ENCODE measurements at places on chromosomes 13 and 19.
A peak's percentile ranks its signal among the peaks of the same experiment; 100 is the strongest.

GRCh38 chr13:20126541-20127261 lies 34.2 kb downstream of the GJA3 start:
- no peak for DNase-seq

GRCh38 chr13:48429886-48430285 lies 17.0 kb upstream of the LPAR6 start:
- DNase-seq = no peak

DNA sequence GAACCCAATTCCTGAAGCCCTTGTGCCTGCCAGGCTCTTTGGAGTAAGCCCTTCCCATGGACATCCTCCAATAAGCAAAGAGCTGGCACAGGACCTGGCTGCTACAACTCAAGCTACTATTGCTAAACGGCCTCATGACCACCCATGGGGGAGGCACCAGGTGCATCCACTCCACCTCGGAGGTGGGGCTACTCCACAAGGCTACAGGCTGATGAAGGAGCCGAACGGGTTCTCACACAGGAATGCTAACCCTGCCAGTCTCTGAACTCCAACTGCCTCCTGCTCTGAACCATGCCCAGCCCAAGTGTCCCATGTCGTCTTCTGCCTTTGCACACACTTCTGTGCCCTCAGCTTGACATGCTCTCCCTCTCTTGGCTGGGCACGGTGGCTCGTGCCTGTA lies 10.0 kb downstream of the SYMPK start:
- no peak for DNase-seq

GRCh38 chr19:7637374-7638256 lies 705 bp downstream of the STXBP2 start:
- DNase-seq = no peak

DNA sequence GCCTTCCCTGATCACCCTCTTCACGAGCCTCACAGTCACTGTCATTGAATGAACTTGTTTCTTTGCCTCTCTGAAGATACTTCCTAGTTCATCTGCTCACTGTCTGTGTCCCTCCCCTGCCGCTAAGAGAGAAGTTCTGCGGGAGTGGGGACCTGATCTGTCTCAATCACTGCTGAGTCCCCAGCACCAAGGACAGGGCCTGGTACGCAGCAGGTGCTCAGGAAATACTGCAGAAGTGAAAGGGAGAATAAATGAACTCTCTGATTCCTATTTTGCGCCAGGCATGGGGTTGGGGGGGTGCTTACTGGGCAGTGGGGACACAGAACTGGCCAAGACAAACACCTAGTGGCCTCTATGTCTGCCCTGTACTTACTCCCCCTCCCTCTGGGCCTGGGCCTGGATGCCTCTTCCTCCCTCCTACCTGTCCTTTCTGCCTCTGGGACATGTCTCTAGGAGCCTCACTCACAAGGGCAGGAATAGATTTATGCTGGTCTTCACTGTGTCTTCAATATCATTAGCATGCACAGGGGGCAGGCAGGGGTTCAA lies 17.5 kb downstream of the FCGBP start:
- no peak for DNase-seq

- no peak for DNase-seq
Observed at GRCh38 chr13:99978799-99979452, 2.7 kb upstream of the ZIC2 start.

GRCh38 chr19:4831304-4831978 lies at the start of gene TICAM1:
TICAM1 (minus strand) TSS chr19:4831712; CDS start chr19:4818377, 13,335 bp downstream.
- DNase-seq = peak; percentile 83

GRCh38 chr19:639253-640160 lies at the start of gene FGF22:
FGF22 (plus strand) TSS chr19:639879; CDS start chr19:639926, 47 bp downstream.
- DNase-seq = peak; percentile 96

GRCh38 chr13:40438999-40439797 lies 227.2 kb downstream of the FOXO1 start:
- DNase-seq = no peak

Data from stimulated activated CD4-positive, alpha-beta T cell treated with anti-CD3 and anti-CD28 coated beads, Interleukin-12 subunit alpha, Interleukin-12 subunit beta, amount 100 ng/mL, for 4 hours (primary cell).